Fibroblast of villous mesenchyme (primary cell): ENCODE measurements at places on chromosomes 5 and 9. TPM values are rescaled to one million over a fixed set of nuclear protein-coding genes. Genes with fewer than 3 reads are reported as not detected.

Gene PCDHB16
- under 0.01 and 0.32 TPM in 2 replicates for total RNA-seq

Gene INSL4
- not detected in 2 replicates for total RNA-seq

Gene EIF4E1B
- not detected in 2 replicates for total RNA-seq

Gene SLC6A19
- not detected in 2 replicates for total RNA-seq

Gene SLCO6A1
- total RNA-seq = under 0.01 and 0.32 TPM in 2 replicates

Gene WWC1
- 0.32 and 2.2 TPM in 2 replicates for total RNA-seq
